NCI-H2107 (cell line): ENCODE measurements at places on chromosomes 3 and 15.

GRCh38 chr15:33460166-33460805, 149.5 kb downstream of the RYR3 start:
- DNase-seq: no peak

GRCh38 chr3:196397941-196398340, 34.3 kb downstream of the UBXN7 start:
- DNase-seq: no peak

DNA sequence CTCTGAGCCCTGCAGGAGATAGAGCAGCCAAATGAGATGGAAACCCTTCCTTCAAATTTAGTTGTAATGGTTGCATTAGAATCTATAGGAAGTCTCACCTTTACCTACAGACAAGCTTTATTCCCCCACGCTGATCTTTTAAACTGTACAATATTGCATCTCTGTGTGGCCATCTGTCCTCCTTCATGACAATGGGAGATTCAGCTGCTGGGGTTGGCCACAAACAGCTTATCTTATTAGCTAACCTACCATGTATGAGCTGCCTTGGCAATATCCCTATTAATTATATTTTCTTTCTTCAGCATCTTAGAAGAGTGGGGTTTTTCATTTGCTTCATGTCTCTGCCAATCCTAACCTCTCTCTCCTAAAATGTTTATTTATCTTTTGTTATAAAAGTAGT, 238.7 kb upstream of the NR2E3 start:
- DNase-seq: no peak

DNA sequence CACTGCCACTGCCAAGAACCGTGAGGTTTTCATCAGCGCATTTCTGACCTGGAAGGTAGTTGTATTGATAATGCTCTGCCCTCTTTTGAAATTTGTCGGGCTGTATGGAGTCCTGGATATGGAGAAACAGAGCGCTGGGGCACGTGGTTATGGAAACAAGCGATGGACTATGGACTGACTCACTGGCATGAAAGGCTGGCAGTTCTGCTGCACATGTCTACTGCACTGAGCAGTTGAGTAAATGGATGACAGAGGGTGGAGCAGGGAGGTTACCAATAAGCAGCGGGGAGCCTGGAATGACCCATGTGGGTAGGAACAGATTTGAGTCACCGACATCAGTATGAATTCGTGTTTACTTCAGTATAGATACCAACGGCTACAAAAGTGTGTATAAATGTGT, 429.5 kb downstream of the OCA2 start:
- no peak for DNase-seq

DNA sequence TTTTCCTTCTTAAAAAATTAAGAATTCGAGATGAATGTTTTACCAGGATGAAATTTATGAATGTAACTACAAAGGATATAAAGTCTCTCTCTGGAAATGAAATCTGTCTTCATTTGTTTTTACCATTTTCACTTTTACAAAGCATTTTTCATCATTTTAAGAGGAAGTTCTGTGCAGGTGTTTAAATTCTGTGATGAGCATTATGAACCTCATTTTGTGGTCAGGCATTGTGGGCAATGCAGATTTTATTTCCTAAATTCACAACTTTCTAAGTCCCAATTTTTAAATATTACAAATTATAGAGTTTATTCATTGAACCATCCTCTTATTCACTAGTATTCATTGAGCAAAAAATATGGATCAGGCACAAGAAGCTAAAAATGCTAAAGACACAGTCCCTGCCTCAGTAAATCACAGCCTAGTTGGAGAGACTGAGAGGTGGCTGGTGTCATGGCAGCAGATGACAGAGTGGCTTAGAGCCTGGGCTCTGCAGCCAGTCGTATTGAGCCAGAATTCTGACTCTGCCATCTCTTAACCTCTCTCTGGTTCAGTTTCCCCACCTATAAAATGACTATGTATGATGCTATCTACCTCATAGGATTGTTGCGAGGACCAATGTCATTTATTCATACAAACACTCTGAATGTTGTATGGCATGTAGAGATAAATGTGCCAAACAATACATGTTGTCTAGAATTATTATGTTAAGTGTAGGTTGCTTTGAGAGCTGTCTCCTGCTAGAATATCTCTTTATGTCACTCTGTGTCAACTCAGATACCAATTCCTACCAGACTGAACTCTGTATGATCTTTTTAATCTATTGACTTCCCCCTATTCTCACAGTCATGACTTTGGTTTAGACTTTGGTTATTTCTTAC, 7.5 kb upstream of the TGFBR2 start:
- DNase-seq: no peak

GRCh38 chr15:53586799-53587198, 172.7 kb downstream of the WDR72 start:
- no peak for DNase-seq

DNA sequence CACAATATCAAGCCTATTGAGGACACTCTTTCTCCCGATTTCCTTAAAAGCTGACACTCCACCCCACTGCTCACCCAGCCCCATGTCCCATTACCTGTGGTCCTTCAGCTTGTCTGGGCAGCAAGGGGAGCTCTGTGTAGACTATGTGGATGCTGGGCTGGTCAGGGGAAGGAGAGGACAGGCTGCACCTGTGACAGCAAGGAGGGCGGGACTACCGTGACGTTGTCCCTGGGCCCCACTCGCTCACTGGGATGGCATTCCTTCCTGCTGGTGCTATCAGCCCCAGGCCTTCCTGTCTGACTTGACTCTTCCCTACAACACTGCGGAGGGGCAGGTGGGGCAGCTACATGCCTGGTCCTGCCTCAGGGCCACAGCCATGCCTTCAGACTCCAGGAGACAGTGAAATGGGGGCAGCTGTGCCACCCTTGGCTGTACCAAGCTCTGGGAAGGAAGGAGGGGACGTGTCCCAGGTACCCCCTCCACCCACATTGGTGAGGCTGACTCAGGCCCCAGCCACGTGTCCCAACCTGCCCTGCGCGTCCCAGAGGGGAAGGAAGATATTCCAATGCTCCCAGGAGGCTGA, at the start of gene TMEM40:
TMEM40 (minus strand) TSS at position 163 of the 583 bp plus-strand sequence. CDS start 9,427 bp downstream, outside the sequence.
- no peak for DNase-seq

DNA sequence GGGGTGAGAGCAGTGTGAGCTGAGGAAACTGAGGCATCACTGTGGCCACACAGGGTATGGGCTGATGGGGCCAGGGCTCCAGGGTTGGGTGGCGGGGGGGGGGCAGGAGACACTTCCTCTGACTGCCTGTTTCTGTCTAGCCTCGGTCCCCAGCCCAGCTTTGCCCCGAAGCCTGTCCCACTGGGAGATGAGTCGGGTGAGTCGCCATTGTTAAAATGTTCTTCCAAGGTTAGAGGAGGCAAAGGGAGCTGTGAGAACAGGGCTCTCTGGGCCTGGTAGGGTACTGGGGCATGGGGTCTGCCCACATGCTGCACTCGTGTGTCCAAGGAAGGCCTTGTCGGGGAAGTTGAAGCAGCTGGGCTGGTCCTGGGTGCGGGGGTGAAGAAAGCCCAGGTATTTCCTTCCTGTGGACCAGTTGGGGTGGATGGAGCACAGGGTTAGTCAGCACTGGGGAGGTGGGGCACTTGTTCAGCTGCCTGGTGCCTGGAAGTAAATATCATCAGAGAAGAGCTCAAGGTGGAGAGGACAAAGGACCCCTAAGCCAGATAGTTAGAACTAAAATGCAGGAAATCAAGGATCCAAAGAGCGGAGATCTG, 8.3 kb upstream of the JMJD7 start:
- no peak for DNase-seq

GRCh38 chr15:101148881-101149664, 102.8 kb downstream of the CHSY1 start:
- no peak for DNase-seq

DNA sequence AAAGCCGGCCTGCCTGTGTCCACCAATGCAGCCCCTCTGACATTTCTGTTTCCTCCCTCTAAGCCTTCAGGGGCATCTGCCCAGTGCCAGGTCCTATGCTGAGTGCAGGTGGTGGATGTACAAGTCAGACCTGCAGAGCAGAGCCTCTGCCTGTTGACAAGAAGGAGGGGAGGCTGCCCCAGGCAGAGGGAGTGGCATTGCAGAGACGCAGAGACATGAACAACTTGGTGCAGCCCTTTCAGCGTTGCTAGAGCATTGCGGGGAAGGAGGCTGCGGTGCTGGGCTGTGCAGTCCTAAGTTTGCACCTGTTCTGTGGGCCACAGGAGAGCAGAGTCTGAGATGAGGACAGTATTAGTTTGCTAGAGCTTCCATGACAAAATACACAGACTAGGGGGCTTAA, 65.2 kb downstream of the LSM3 start:
- DNase-seq: no peak

DNA sequence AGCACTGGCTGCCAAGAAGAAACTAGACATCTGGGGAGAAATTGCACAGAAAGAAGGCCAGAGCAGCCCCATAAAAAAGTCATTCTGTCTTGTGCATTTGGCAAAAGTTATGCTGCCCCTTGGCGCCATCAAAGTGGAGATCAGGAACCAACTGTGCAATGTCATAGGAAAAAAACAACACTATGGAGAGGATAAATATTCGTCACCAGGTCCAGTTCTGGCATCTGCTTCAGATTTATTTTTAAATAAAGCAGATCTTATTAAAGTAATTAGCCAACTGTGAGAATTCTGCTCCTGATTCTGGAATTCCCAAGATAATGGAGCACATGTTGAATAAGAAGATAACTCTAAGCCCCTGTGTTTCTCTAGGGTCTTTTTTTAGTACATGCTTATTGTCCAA, 500.0 kb upstream of the IL12A start:
- DNase-seq: no peak

GRCh38 chr15:33716025-33716424, 252.3 kb upstream of the CHRM5 start:
- no peak for DNase-seq

- no peak for DNase-seq
Observed at GRCh38 chr15:31161951-31162350, 60.4 kb upstream of the TRPM1 start.

DNA sequence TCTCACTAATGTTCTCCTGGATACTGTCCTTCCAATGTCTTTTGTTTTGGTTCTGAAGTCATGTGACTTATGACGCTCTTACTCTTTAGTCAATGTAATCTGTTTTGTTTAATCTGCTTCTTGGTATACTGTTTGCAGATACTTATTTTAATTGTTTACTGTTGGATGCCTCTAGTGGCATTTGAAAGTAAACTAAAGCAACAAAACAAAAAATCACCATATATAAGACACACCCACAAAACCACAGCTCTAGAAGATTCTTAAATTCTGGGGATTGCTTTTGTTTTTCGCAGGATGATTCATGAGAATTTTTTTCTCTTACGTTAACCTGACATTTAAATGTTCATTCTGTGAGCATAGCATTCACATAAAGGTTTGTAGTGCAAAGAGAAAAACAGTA, 16.8 kb downstream of the SLC25A26 start:
- DNase-seq: no peak

DNA sequence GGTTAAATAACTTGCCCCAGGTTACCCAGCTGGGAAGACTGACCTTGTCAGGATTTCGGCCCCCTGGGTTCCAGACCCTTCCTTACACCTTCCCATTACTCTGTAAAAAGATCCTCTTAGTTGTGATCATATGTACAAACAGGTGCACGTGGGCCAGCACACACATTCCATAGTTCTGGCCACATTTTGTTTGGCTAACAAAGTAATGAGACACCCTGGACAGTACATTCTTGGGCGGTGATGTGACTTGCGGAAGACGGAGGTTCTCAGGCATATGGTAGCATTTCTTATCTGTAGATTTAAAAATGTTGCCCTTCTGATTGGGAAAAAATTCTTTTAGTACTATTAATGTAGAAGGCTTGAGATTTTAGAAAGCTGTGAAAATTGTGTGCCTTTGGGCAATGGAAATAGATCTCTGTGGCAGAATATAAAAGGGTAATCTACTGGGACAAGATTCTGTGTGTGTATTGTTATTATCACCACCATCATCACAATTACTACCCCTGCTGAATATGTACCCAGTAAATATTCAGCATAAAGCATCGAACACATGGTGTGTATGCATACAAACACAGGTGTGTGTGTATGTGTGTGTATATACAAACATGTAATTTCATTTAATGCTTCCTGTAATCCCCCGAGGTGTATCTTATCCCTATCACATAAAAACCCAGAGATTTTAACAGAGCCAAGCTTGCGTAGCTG, 205.4 kb upstream of the UBE2E1 start:
- DNase-seq: no peak

- DNase-seq: no peak
Observed at GRCh38 chr3:154718053-154718452, 288.1 kb upstream of the GPR149 start.

- DNase-seq: no peak
Observed at GRCh38 chr3:71304684-71305083, 278.8 kb downstream of the FOXP1 start.

DNA sequence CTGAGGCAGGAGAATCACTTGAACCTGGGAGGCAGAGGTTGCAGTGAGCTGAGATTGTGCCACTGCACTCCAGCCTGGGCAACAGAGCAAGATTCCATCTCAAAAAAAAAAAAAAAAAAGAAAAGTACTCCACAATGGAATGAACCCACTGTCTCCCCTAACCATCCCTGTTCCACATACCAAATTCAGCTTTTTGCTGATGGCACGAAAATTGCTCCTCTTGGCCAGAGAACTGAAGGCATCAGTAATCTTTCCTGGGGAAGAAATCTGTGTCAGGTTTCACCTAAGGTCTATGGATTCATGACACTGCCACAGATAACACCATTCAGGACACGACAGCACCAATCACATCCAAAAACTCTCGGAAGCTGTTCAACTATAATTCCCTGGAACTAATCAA, 6.9 kb upstream of the PRC1 start:
- DNase-seq: no peak

GRCh38 chr15:26972636-26973035, 1.7 kb downstream of the GABRG3 start:
- DNase-seq: no peak

DNA sequence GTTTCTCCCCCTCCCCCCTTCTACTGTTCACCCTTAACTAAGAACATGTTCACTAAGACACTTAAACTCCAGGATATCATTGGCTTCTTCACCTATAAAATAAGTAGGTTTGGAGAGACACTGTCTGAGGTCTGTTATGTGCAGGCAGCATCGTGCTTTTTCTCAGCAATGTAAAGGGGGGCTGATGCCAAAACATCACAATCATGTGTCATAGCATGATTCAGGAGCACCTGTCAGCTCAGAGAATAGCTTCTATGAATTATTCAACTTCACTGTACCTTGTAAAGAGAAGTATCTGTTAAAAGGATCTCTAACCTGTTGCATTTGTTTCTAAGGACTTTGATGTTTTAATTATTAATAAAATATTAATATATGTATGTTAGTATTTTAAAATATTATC, 211.4 kb upstream of the EPHA3 start:
- DNase-seq: no peak

GRCh38 chr3:126213379-126214028, 33.1 kb upstream of the ALDH1L1 start:
- no peak for DNase-seq

GRCh38 chr3:36362973-36363372, 17.3 kb upstream of the STAC start:
- no peak for DNase-seq

GRCh38 chr15:90851940-90852339, 16.4 kb upstream of the FURIN start:
- no peak for DNase-seq
